ENCODE measurements at places on chromosomes 6 and 20.

DNA sequence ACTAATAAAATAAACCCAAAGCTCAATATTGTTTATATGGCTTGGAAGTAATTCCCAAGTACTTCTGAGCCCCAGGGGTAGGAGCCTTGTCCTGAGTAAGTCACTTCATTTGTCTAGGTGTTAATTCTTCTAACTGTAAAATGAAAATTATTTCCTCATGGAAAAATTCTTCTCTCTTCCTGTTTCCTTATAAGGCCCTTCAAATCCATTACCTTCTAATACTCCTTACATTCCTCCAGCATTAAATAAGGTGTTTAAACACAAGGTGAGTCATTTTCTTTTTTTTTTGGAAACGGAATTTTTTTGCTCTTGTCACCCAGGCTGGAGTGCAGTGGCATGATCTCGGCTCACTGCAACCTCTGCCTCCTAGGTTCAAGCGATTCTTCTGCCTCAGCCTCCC lies 41.9 kb downstream of the PRR18 start:
- no peak for DNase-seq

DNA sequence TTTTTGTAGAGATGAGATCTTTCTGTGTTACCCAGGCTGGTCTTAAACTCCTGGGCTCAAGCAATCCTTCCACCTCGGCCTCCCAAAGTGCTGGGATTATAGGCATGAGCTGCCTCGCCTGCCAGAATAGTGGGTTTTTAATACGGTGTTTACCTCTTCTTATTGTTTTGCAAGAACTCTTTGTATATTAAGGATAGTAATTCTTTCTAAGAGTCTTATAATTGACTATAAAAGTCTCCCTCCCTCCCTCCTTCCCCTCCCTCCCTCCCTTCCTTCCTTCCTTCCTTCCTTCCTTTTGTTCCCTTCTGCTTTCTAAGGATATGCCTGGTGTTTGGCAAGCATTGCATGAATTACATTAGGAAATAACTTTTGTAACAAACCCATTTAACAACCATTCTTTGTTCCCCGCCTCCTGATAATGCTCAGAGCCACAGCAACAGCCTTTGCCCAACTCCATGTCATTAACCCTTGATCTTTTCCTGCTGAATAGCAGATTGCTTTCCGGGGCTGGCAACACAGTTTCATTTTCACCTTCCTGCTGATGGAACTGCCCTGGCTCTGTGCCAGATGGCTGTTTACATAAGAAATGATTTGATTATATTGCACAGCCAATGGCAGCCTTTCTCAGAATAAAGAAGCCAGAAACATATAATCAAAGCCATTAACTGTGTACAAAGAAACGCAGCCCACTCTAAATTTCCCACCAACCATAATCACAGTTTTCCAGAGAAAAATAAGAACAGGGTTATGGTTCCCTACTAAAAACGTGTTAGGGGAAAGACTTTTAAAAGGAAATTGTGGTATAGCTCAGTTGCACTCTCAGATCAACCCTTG lies 143.7 kb upstream of the PTPN1 start:
- DNase-seq: peak; percentile 95

- no peak for DNase-seq
These were observed 35.2 kb downstream of the XRN2 start for GRCh38 chr20:21338291-21338690.

- DNase-seq: no peak
These were observed 103.8 kb upstream of the PLCB4 start for GRCh38 chr20:8964959-8965562.

DNA sequence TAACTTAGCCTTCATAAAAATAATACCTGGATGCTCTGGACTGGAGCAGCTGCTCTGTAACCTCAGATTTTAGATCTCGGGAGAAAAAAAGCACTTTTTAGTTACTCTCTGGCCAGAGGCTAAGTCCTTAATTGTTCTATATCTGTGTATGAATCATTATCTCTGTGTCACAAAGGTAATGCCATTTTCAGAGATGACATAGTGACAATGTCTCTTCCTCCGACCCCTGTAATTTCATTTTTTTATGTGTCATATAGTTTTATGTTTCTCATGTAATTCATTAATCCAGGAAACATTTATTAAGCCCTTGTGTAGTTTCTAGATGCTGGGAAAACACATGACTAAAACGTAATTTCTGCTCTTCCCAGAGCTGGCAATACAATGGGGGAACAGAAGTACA lies 55.6 kb downstream of the SENP6 start:
- no peak for DNase-seq

DNA sequence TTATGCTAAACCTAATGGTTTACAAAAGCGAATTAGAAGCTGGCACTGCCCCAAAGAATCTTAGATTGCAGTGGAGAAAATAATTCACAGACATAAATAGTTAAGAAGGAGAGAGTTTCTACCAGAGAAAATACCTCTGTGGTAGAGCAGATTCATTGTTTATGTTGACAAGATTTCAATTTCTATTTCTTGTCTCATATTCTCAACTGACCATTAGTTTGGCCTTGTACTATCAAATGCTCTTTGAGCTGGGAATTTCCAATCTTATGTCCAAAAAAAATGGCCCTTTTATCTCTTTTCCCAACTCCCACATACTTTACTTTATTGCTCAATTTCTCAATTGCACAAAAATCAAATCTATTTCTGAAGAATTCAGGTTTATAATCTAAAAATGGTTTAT lies 804.1 kb upstream of the CITED2 start:
- DNase-seq: peak; percentile 10

GRCh38 chr6:15359335-15359862 lies 113.5 kb downstream of the JARID2 start:
- no peak for DNase-seq

DNA sequence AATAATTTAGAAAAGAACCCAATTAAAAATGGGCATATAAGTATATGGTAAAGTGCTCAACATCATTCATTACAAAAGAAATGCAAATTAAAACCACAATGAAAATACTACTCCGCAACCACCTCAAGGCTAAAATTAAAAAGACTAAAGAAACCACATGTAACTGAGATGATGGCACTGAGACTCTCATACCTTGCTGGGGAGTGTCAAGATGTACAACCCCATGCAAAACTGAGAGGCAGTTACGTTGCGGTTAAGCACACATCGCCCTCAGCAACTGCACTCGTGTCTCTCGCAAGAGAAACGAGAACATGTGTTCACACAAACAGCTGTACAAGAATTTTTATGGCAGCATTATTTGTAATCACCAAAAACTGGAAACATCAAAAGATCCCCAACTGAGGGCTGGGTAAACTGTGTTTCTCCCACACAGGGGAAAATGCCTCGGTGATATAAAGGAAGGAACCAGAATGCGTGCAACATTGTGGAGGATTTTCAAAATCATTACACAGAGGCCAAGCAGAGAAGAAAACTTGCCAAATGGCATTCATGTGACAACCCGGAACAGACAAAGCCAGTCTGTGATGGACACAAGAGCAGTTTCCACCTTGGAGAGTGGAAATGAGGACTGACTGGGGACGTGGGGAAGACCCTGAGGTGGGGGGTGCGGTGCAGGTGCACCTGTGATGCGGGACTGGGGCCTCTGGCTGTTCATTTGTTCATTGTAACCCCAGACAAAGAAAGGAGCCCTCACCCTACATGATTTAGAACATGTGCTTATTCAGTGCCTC lies 144.9 kb downstream of the WDR27 start:
- DNase-seq: peak; percentile 24

GRCh38 chr6:26743941-26744699 lies 84.6 kb upstream of the ZNF322 start:
- no peak for DNase-seq

DNA sequence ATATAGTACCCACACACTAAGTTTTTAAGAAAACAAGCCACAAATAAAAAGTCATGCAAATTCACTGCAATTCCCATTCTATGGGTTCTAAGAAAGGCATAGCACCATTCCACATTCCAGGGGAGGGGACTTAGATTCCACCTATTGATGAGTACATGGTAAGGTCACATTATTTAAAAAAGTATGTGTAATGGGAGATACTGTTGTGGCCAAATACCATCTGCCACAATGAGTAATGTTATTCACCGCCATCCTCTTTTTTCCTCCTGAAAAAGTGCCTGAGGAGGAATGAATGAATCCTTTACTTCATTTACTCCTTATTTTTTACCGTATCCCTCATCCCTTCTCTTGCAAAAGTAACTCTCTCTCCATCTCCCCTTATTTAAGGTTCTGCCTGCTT lies 27.0 kb upstream of the ADGRF1 start:
- no peak for DNase-seq

- DNase-seq: no peak
These were observed 15.7 kb downstream of the STAU1 start for GRCh38 chr20:49172413-49172812.

DNA sequence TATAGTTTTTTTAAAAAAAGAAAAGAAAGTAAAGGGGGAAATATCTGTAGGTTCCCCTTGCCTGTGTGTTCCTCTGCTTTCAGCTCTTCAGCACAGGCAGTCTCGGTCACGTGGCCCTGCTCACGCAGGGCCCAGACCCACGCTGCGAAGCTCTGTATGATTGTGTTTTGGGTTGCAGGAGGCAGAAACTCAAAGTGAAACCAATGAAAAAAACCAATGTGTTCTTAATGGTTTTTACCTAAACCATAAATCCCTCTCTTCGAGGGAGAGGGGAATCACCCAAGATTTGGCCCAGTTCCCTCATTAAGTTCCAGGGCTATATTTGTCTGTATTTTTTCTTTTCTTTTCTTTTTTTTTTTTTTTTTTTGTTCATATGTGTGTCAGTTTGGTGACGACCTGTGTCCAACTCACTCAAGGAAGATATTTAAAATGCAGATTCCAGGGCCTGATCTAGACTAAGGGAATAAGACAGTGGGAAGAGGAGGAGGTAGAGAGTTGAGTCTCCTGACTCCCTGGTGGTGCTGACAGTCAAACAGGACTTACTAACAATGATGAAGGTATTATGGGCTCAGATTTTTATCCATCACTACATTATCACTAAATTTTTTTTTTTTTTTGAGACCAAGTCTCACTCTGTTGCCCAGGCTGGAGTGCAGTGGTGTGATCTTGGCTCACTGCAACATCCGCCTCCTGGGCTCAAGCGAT lies 33.8 kb upstream of the RREB1 start:
- peak; percentile 43 for DNase-seq

GRCh38 chr6:112597176-112597575 lies 250.0 kb downstream of the RFPL4B start:
- no peak for DNase-seq

DNA sequence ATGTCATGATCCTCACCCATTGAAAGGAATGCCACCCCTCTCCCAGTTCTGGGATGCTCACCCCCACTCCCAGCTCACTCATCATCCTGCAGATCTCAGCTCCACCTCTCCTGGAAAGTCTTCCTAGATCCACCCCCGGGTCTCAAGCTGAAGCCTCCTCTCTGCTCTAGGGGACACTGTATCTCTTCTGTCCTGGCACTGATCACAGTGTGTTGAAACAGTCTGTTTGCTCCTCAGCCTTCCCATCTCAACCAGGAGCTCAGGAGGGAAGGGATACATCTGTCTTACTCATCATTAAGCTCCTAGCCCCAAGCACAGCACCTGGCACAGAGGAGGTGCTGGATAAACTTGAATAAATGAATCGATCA lies 80.1 kb downstream of the MRPL14 start:
- no peak for DNase-seq

DNA sequence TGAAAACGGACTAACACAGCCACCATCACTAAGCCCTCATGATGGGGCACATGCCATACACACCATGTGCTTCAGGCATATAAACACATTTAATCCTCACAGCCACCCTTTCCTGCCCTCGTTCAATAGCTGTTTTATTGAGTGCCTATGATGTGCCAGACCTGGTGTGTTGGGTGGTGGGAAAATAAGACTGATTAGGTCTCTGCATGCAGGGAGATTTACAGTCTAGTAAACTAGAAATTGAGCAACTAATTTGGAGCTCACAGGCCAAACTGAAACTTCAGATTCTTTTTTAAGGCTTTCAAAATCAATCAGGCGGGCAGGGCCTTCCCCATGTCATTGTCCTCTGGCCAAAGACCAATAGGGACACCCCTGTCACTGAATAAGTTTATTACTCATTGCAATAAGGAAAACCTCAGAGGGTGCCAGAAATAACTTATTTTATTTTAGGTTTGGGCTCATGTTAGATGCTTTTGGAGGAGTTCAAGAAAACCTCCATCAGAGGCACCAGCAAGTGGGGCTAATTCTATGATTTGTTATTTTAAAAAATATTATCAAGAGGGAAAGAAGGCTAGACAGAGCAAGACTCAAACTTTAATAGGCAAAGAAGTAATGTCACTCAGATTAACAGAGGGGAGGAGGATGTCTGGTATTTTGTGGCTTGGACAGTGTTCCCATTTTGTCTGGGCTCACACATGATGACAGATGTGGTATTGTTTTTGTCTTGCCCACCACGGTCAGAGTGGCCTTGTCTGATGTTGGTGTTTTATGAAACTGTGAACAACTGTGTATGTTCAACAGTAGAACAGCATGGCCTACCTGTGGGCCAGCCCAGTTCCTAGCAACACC lies 12.0 kb downstream of the ZFP64 start:
- no peak for DNase-seq

- no peak for DNase-seq
These were observed 7.2 kb upstream of the ABHD12 start for GRCh38 chr20:25397821-25398220.

DNA sequence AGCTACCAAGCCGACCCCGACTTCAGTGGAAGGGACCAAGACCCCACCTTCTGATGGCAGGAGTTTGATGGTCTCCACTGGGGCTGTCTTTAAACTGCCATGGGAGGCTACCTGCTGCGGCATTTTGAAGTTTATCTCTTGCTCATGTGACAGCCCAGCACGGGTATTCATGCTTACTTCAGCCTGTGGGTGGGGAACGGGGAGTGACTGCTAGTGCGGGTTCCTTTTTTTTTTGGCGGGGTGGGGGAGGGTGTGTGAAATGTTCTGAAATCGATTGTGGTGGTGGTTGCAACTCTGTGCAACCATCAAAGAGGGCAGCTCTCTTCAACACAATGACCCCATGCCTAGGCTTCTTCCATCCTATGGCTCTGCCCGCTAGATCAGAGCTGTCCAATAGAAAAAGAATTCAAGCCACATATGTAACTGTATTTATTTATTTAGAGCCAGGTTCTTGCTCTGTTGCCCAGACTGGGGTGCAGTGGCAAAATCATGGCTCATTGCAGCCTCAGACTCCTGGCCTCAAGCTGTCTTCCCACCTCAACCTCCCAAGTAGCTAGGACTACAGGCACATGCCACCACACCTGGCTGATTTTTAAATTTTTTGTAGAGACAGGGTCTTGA lies 53.7 kb downstream of the PPP1R16B start:
- no peak for DNase-seq

DNA sequence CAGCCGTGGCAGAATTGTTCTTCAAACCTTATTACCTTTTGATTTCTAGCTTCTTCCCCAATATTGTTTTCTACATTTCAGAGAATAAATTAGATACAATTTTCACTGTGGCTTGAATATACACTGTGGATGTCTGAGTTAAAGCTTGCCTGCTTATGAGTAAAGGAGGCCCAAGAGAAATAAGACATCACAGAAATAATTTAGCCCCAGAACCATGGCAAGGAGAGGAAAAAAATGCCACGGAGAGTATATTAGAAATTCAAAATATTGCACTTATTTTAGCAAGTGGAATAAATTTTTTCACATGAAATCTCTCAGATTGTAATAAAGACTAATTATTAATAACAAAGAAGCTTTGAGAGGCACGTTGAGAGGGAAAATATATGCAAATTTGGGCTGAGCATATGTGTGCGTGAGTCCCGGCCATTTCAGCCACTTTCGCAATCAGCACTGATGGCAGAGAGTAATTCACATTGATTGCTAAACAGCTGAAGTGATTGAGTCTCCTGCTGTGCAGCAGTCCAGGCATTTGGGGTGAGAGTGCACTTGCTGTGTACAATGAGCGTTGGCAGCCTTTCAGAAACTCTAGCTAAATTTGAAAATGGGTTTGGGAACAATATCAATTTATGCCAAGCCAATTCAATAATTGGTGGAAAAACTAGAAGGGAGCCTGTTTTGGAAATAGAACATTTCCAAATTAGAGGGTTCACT lies 596.0 kb downstream of the EPM2A start:
- no peak for DNase-seq
